Cortex of kidney (tissue), 1 donor: ENCODE measurements at places on chromosomes 11 and 22.

DNA sequence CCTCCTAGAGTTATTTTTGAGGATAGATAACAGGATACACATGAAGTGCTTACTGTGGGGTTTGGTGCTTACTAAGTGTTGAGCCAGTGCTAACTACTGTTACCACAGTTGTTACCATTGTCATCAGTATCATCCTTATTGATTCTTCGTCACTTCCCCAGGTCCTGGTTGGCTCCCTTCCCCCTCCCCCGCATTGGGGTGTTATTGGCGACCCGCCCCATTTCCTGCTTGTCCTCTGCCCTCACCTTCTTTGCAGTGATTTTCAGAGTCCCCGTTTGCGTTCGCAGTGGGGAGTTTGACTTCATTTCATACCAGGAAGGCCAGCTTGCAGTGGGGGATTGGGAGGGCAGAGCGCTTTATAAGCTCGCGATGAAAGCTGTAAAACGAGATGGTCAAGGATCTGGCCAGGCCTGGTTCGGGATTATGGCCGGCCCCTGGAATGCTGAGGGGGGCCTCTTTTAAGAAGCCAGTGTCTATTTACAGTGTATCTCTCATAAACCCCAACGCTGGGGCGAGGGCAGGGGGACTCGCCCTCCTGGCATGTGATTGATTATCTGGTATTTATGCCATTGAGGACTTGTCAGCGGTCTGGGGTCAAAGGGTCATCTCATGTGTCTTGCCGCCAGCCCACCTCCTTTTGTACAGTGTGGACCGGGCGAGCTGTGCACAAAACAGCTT is 84.6 kb upstream of the NNMT start:
- no peak for DNase-seq

GRCh38 chr11:2581151-2581930 is 118.5 kb downstream of the KCNQ1OT1 start:
- DNase-seq = no peak

GRCh38 chr22:45418056-45418769 is 4.7 kb downstream of the RIBC2 start:
- no peak for DNase-seq

DNA sequence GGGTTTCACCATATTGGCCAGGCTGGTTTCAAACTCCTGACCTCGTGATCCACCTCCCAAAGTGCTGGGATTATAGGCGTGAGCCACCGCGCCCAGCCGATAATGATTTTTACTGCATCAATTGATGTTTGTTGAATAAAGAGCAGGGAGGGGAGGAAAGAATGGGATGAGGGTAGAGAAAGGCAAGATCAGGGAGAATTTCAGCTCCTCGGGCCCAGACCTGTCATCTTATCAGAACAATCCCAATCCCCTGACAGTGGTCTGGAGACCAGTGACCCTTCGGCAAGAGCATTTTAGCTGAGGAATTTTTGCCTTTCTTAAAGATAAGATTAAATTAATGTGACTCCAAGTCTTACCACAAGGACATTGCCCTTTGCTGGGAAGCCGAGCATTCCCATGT is 15.0 kb upstream of the ANO1 start:
- no peak for DNase-seq

- DNase-seq = no peak
Observed at GRCh38 chr11:118415739-118416068, 14.3 kb downstream of the ATP5MG start.

DNA sequence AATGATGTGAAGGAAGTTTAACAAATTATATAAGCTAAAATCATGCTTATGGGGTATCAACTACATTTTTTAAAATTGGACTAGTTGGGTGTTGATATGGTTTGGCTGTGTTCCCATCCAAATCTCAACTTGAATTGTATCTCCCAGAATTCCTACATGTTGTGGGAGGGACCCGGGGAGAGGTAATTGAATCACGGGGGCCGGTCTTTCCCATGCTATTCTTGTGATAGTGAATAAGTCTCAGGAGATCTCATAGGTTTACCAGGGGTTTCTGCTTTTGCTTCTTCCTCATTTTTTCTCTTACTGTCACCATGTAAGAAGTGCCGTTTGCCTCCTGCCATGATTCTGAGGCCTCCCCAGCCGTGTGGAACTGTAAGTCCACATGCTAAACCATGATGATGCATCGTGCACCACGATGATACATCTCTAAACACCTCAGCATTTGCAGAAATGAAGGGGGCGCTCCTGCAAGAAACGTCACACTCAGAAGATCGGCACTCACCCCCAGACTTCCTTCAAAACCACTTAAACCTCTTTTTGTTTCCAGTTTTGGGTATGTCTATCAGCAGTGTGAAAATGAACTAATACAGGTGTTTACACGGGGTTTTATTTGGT is 340.0 kb downstream of the SHANK2 start:
- DNase-seq = no peak

GRCh38 chr11:95302211-95302610 is 71.2 kb upstream of the SESN3 start:
- no peak for DNase-seq

- no peak for DNase-seq
Observed at GRCh38 chr11:8309862-8310261, 46.2 kb upstream of the LMO1 start.

GRCh38 chr11:119126675-119127268 is 5.4 kb downstream of the HINFP start:
- no peak for DNase-seq
